ENCODE measurements at places on chromosomes 3 and 15.

- DNase-seq, result no peak
Measured at GRCh38 chr3:188218603-188219002, 64.6 kb downstream of the LPP start.

- no peak for DNase-seq
Measured at GRCh38 chr15:99361545-99362185, 110.4 kb downstream of the LRRC28 start.

DNA sequence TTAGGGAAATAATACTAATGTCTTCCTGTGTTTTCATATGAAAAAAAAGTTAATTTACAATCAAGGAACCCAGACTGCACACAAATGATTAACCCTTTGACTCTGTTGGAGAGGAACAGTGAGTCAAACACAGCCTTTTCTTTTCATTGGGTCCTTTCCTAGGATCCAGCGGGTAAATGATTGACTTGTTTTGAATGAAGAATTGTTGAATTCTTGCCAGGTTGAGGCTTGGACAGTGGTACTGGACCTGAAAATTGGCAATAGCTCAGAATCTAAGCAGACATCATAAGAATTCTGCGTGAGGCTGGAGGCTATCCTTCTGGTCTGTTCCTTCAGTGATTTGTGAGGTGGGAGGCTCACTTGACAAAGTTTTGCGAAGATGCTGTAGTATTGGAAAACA lies 143.0 kb downstream of the RYR3 start:
- no peak for DNase-seq

GRCh38 chr3:193909387-193909786 lies 226.6 kb upstream of the HES1 start:
- DNase-seq, result no peak

GRCh38 chr15:79397269-79397910 lies 34.7 kb upstream of the MINAR1 start:
- DNase-seq, result no peak

GRCh38 chr15:100667405-100668347 lies 65.3 kb downstream of the ASB7 start:
- DNase-seq, result no peak

GRCh38 chr3:1404270-1404962 lies 311.6 kb downstream of the CNTN6 start:
- DNase-seq, result no peak

DNA sequence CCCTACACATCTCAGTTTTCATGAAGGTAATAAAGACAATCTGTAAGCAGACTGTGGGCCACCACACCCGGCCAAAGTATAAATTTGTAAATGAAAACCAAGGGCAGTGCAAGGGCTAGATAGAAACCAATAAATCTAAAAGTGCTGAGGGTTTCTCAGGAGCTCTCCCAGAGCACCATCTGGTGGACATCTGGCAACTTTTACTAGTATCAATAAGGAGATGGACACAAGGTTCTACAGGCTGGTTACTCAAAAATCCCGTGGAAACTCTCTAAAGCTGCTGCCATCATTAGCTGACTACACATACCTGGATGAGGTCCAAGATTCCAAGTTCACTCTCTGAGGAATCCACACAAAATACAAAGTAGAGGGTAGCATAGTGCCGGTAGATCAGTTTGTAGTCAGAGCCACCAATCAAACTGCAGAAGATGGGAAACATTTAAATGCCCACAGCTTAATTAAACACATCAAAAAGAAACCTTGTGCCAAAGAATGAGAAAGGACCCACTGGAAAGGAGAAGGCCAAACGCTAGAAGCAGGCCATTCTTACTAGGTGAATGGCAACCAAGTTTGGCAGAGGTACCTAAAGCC lies 5.5 kb downstream of the AP3S2 start:
- DNase-seq, result no peak

DNA sequence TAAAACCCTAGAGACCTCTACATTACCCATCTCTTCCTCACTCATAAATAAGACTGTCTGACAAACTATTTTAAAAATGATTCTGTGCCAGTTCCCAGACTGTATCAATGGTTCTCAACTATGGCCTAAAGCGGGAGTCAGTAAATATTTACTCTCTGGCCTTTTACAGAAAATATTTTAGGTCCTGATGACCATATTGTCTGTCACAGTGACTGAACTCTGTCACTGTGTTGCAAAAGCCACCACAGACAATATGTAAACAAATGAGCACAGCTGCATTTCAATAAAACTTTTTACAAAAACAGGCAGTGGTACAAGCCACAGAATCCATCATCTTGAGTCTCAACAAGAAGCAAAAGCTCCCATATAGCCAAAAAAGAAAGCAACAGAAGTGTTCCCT lies 45.4 kb downstream of the PLOD2 start:
- DNase-seq, result no peak

GRCh38 chr15:43893956-43894355 lies 67.2 kb downstream of the WDR76 start:
- no peak for DNase-seq

- DNase-seq, result no peak
Measured at GRCh38 chr3:147195887-147196286, 210.5 kb downstream of the ZIC4 start.

- no peak for DNase-seq
Measured at GRCh38 chr3:43148033-43148432, 42.2 kb upstream of the POMGNT2 start.

DNA sequence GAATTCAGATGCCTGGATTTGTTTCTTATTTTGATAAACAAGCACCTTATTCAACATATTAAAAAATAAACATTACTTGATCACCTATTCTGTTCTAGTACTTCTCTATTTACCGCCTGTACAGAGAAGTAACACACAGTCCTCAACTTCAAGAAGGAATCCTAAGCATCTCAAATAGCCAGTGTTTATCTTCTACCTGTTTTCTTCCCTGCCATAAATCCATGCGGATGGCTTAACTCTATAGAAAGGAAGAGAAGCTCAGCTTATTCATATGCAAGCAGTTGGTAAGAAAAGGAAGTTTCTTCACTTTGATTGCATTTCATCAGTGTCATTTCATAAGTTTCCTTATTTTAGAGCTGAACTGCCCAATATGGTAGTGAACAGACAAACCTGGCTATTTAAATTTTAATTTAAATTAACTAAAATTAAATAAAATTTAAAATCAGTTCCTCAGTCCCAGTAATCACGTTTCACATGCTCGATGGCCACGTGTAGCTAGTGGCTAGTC lies 210.0 kb upstream of the PEX5L start:
- DNase-seq, result no peak

DNA sequence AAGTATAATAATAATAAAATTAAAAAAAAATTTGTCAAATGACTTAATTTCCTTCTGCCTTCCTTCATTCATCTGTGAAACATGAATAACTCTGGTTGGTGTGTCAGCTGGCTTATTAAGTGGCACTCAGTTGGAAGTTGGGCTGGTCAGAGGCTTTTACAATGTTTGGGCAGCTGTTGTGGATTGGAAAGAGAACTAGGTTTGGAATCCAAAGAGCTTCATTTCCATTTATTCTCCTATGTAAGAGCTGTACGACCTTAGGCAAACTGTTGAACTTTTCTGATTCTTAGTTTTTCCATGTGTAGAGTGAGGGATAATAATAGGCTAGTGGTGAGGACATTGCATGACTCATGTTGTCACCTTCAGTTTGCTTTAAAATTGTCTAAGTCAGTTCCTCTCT lies 606.7 kb downstream of the PDCD6IP start:
- no peak for DNase-seq

- DNase-seq, result no peak
Measured at GRCh38 chr15:41259546-41260189, 28.6 kb downstream of the CHP1 start.

GRCh38 chr15:31495281-31495680 lies 168.6 kb downstream of the KLF13 start:
- DNase-seq, result no peak

DNA sequence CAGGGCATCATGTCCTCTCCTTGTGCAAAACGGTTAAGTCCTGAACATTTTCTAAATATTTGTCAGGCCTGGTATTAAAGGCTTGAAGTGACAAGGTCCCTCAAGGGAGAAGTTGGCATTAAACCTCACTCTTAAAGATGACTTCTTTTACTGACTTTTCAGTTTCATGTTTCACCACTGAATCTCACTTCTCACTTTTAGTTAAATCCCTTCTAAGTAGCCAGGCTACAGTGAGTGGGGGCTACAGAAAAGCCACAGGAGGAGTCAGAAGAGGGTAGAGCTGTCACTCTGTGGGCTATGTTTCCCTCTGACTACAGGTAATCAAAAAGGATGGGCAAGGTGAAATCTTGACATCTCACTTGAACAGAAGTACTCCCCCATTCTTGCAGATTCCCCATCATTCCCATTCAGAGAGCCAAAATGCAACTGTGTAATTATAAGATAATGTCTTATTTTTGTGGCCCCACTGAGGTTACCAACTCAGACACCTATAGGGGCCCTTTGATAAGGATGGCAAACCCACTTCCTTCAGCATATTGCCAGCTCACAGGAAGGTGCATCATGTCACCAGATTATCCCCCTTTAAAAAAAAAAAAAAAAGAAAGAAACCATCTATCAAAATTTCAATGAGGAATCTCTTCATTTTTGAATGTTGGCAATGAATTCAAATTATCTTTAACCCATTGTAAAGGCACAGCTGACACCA lies 790.1 kb upstream of the CFAP20DC start:
- no peak for DNase-seq

GRCh38 chr3:127801731-127802313 lies 20.5 kb downstream of the MGLL start:
- DNase-seq, result no peak

DNA sequence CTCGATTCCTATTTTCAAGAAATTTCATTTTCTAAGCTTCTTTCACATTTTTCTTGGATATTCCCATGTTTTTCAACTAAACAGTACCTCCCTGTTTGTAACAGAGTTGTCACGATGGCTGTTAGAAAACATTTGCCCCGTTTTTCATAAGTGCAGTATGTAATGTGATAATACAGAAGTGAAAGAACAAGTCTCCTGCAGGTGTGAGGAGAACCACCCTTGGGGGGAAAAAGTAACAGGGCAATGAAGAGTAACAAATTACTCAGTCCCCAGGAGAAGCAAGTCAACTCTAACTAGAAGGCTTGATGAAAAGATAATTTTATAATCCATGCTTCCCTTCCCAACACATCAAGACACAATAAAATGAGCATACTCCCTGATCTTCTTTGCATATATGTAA lies 493.3 kb downstream of the FOXP1 start:
- DNase-seq, result no peak

- no peak for DNase-seq
Measured at GRCh38 chr3:114319453-114319852, 25.6 kb downstream of the TIGIT start.

- no peak for DNase-seq
Measured at GRCh38 chr15:51229907-51230330, 108.5 kb downstream of the CYP19A1 start.

- no peak for DNase-seq
Measured at GRCh38 chr3:74845081-74845480, 230.6 kb upstream of the CNTN3 start.

GRCh38 chr3:24500806-24501205 lies 6.2 kb upstream of the THRB start:
- no peak for DNase-seq

- DNase-seq, result no peak
Measured at GRCh38 chr3:139131951-139132350, 87.3 kb upstream of the PRR23C start.

GRCh38 chr3:54960701-54961100 lies 32.8 kb upstream of the LRTM1 start:
- DNase-seq, result no peak

- DNase-seq, result no peak
Measured at GRCh38 chr3:48410205-48411040, 19.5 kb downstream of the PLXNB1 start.

- no peak for DNase-seq
Measured at GRCh38 chr3:173529062-173529711, 131.6 kb downstream of the NLGN1 start.

DNA sequence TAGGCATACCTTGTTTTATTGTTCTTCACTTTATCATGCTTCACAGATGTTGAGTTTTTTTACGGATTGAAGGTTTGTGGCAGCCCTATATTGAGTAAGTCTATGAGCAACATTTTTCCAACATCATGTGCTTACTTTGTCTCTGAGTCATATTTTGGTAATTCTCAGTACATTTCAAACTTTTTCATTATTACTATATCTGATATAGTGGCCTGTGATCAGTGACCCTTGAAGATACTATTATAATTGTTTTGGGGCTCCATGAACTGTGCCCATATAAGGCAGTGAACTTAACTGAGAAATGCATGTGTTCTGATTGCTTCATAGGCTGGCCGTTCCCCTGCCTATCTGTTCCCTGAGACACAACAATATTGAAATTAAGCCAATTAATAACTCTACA lies 42.8 kb upstream of the NSMCE3 start:
- DNase-seq, result no peak

GRCh38 chr3:58585994-58586393 lies 8.8 kb upstream of the FAM107A start:
- no peak for DNase-seq

DNA sequence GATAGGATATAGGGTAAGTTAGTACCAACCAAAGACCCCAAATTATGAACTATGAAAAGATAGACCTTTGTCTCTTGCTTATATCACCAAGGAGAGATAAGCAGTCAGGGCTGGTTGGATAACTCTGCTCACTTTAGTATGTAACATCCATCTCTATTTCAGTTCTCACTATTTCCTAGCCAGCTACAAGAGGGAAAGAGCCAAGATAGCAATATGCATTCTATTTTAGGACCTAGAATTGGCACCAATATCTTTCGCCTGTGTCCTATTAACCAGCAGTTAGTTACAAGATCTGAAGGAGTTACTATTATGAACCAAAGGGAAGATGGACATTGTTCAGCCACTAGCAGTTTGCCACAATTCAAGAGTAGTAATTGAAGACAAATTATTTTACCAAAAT lies 457.5 kb downstream of the NSUN3 start:
- DNase-seq, result no peak

- DNase-seq, result no peak
Measured at GRCh38 chr3:171250444-171250843, 209.8 kb downstream of the TNIK start.

GRCh38 chr3:188394623-188395022 lies 240.7 kb downstream of the LPP start:
- DNase-seq, result no peak

DNA sequence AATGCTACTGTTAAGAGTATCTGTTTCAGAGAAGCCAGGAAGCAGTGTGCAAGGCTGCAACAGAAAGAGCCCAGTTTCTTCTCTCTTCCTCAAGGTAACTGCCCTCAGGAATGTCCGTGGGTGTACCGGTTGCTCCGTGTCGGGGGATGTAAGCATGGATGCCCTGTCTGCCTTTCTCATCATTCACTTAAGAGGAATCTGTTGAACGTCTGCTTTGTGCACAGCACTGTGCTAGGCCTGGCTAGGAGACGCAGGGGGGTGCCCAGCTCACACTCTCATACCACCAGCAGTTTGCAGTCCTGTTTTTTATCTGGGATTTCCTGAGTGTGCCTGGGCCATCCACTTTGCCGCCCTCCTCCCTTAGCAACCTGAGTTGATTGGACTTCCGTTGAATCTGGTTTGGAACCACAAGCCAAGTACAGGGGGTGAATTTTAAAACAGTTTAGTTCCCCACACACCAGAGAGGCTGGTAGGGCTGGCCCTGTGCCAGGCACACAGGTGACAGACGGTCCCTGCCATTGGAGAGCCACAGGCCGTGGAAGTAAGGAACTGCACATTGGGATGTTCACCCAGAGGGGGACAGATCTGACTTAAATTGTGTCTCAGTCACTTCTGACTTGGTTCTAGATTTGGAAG lies 11.2 kb downstream of the BOC start:
- no peak for DNase-seq

GRCh38 chr15:61253186-61253585 lies 24.1 kb upstream of the RORA start:
- no peak for DNase-seq

All from stimulated activated CD4-positive, alpha-beta T cell treated with anti-CD3 and anti-CD28 coated beads, Interleukin-2, amount 100 ng/mL, for 48 hours (primary cell).